Epithelial cell of prostate (primary cell): ENCODE measurements at places on chromosomes 12 and 14.

GRCh38 chr14:43541356-43541755, 965.7 kb downstream of the FSCB start:
- no peak for DNase-seq

- DNase-seq: no peak
Measured at GRCh38 chr12:93839064-93839463, 161.9 kb downstream of the CRADD start.

DNA sequence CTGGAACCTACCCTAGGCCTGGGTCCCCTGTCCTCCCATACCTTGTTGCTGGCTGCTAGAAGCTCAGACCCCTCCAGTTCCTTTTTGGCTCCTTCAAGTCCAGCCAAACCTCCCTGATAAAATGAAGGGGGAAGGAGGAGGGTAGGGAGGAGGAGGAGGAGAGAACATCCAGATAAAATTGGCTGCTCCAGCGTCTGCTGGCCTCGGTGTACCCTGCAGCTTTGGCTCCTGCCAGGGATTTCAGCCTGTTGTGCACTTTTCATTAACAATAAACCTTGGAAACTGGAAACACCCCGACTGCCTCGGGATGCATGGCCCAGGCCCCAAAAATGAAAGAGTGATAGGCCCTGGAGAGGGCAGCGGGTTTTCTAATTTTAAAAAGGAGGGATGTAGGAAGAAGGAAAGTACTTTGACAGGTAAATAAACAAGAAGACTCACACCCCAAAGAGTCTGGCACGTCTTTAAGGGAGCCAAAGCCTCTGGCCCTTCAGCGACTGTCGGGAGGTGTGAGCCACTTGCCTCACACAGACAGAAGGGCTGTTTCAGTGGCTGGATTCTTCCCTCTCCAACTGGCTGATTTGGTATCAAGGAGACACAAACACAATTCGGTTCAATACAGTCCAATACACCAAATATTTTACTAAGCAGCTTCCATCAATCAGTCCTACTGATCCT, 49.8 kb downstream of the NUAK1 start:
- DNase-seq: no peak

DNA sequence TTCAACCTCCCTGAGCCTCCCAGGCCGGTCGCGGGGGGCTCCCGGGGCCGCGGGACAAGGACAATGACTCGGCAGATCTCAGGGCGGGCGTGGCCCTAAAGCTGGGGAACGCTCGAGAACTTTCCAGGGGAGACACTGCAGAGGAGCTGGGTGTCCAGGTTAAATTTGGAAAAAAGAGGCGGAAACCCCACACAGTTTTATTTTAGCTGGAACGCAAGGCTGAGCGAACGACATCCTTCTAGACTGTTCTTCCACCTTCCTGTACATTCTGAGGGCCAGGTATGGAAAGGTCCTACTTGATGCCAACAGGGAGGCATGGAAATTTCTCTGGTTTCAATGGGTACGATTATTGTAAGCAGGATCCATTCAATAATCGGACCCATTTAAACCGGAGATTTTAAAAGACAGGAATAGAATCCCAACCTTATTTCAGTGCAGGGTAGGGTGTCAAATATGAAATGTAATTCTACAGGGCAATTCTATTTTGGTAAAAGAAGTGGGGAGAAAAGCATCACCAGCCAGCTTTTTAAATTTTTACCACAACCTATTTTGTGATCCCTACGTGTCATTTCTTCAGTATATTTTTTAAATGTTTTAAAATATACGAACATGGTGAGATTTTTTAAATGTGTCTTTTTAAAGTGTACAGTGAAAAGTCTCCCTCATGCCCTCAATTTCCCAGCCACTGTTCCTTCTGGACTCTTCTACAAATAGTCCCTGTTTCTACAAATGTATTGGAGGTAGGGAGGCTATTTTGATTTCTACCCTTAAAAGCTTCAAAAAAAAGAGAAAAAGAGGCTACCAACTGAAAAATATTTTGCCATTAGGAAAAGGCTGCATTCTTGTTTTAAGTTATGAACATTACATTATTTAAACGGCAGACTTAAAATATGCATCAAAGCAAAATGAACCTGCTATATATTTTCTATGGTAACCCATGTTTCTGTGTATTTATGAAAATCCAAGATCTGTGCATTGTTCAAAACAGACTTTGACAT, 1.1 kb upstream of the UBC start:
- no peak for DNase-seq

DNA sequence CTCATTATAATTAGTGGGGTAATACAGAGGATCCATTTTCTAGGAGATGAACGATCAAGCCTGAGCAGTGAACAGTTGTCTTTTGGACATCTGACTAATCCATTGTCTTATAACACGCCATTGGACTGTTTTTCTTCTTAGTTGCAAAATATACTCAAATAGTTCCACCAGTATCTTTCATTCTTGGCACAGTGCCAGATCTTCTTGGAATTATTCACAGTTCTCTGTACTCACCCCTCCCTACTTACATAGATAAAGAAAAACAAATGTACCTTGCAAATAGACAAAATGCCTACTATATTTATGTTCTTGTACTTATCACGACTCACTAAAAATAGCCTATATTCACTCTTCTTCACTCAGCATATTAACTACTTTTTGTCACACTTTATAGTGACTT, 3.8 kb downstream of the CBLN3 start:
- no peak for DNase-seq
